ENCODE measurements at places on chromosomes 16 and 17. TPM values are rescaled to one million over a fixed set of nuclear protein-coding genes. Genes with fewer than 3 reads are reported as not detected.

- DNase-seq: no peak
These were observed 150.3 kb upstream of the C17orf78 start for GRCh38 chr17:37225465-37225864.

GRCh38 chr16:1899641-1900451 is 18.4 kb downstream of the HS3ST6 start:
- DNase-seq: no peak

DNA sequence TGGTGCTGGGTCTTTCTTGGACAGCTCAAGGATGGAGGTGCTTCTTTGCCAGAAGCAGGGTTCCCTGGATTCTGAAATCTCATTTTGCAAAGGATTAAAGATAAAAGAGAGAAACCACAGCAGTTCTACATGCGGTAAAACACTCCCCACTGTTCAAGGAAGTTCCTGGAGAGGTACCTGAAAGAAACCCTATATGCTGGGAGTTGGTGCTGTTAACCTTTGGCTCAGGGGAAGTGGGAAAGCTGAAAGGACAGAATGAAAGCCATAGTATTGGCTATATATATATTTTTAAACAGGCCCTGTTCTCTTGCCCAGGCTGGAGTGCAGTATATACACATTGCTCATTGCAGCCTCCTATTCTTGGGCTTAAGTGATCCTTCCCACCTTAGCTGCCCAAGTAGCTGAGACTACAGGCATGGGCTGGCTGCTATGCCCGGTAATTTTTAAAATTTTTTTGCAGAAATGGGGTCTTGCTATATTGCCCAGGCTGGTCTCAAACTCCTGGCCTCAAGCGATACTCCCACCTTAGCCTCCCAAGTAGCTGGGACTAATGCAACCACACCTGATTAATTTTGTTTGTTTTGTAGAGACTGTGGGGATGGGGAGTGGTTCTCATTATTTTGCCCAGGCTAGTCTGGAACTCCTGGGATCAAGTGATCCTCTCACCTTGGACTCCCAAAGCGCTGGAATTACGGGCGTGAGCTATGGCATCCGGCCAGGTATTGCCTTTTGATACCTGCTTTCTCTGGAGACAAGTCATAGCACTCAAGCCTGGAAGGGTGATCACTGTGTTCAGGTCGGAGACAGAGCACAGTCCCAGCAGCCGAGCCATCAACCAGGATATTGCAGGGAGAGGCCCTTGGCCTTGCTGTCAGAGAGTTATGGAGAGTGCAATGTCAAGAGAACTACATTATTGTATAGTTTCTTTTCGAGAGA is 55.2 kb downstream of the MSI2 start:
- no peak for DNase-seq

DNA sequence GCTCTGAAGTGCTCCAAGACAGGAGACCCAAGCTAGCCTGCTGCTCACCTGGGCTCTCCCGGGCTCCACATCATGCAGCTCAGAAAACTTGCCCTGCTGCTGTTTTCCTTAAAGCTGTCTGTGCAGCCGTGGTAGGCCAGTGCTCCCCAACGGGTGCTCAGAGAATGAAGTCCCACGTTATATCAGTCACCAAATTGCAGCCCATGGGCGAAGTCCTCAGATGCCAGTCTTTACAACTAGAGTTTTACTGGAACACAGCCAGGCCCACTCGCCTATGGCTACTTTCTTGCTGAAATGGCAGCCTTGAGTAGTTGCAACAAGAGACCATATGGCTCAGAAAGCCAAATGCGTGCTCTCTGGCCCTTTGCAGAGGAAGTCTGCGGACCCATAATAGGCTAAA is 6.3 kb downstream of the CREBBP start:
- no peak for DNase-seq

DNA sequence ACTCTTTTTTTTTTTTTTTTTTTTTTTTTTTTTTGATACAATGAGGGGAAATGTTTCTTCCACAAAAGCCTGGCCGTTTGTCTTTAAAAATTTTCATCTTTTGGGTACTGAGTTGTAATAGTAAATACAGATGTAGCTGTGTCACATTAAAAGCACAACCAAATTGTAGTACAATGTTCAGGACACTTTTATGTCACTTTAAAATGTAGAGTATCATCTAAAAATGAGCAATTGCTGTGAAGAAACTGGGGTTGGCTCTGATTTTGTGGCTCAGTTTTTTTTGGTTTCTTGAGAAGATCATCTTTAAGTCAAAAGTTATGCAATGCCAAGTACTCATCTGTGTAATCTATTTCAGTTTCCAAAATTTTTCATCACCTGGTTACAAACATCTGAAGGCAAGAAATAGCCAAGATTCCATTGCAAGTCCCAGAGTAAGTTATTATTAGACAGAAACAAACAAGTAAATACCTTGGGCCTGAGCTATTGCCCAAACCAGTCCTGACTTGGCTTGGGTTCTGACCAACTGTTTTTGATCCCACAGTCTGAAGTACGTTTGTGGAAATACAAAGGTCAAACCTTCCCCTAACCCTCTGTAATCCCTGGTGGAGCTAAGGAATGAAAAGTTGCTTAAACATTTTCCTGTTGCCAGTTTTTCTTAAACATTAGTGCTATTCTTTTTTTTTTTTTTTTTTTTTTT is 717.2 kb downstream of the WWOX start:
- DNase-seq: no peak

DNA sequence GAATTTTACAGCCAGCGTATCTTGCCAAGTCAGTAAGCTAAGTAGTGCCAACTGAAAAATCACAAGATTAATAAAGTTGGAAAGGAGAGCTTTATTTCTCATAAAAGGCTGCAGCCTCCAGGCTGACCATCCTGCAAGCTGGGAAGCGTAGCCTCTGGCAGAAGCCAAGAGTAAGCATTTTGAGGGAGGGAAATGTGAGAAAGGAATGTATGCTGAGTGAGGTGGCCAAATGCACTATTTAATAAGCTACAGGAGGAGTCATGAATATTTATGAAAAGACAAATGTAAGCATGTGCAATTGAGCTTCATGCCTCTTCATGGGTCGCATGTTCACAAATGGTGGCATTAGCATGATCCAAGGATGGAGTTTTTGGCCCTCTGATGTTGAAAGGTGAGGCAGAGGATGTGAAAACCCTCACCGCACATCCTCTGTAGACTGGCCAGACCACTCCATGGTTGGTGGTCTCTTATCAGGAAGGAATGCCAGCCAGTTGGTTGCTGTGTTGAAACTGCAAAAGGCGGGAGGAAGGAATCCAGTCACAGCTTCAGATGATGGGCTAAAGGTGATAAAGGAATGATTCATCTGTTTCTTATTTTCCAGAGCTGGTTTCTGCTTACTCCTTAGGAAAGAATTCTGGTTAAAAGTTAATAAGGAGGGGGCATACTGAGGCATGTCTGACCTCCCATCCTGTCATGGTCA is 9.2 kb downstream of the KRT33B start:
- no peak for DNase-seq

DNA sequence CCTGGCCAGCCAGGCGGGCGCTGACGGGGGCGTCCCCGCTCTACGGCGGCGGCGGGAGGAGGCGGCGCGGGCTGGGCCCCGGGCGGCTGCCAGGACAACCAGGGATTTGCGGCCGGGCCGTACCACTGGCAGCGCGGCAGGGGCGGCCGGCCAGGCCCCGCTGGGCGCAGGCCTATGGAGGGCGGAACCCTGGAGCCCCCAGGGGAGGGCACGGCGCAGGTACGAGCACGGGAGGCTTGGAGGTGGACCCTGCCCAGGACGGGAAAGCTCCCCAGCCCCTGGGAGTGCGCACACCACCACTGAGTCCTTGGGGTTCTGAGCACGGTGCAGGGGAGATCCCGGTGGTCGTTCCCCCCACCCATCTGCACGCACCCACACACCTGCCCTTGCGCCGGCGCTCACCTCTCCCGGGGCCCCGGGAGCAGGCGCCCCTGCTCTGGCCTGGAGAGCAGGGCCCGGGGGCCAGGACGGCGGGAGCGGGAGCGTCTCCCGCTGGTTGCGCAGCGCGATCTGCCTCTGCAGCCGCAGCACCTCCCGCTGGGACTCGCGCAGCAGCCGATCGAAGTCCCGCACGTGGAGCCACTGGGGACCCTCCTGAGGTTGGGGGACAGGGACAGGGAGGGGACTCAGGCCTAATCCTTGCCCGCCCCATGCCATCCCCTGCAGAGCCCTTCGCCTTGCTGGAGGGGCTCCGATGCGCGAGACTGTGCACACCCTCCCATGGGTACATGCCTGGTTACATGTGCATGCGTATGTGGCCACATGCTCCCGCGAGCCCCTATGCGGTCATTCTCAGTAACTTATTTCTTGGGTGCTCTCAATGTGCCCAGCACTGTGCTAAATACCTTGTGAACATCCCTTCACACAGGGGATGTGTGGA is 3.9 kb downstream of the TSPOAP1 start:
- no peak for DNase-seq

DNA sequence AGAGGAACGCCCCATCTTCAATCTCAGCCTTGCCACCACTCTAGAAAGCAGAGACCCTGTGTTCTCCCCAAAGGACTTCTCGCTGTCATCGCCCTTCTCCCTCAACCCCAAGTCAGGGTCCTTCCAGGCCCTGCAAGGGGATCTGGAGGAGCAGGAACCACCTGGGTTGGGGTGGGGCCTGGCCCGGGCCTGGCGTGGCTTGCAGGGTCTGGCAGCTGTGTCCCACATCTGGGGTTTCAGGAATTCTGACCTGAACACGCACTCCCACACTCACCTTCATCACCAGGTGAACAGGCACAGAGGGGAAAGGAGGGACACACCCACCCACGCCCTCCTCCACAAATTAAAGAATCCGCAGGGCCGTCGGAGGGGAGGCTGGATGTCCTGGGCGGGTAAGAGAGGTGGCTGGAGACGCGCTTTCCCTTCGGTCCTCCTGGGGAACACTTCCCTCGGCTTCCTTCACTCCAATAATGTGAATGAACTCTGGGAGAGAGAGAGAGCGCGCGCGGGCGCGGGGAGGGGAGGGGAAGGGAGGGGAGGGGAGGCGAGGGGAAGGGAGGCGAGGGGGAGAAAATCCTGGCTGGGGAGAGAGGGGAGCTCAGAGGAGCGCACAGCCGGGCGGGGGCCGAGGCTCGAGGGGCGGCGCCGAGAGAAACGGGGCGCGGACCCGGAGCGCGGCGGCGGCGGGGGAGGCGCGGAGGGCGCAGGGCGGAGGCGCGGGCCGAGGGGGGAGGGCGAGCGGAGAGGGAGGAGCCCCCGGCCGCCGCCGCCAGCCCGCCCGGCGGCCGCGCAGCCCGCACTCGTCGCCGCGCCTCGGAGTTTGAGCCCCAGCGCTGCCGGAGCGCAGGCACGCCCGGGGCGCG is at the start of gene CACNG4:
Gene CACNG4, plus strand, starts transcription at position 799 of the 863 bp plus-strand sequence. CDS start 205 bp downstream, outside the sequence.
- DNase-seq: no peak

DNA sequence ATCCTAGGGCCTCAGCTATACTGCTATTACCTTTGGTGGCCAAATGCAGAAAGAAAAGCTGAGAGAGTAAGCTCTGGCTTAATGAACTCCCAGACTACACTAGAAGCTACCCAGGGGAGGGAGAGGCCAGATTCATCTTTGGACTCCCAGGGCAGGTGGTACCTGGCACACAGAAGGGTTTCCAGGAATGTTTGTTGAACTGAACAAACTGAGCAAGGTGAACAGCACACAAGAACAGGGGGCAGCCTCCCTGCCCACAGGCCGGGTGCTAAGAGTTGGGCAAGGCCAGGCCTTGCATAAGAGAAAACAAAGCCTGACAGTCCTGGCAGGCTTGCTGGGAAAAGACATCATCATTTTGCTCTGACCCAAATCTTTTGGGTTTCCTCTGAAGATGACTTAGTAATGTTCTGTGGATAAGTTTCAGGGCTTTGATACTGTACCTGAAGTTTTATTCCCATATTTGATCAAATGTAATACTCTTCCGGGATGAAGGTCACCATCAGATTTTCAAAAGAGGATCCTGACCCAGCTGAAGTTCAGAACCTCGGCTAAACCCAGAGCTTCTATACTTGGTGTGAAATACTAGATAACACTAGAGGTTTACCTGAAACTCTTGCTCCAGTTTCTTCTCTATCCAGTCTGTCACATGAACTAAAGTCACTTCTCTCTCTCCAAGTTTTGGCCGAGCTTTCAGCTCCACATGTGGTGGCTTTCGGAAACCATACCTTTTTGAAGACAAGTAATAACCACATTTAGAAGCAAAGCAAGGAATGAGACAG is 20.5 kb upstream of the ERN1 start:
- DNase-seq: no peak

DNA sequence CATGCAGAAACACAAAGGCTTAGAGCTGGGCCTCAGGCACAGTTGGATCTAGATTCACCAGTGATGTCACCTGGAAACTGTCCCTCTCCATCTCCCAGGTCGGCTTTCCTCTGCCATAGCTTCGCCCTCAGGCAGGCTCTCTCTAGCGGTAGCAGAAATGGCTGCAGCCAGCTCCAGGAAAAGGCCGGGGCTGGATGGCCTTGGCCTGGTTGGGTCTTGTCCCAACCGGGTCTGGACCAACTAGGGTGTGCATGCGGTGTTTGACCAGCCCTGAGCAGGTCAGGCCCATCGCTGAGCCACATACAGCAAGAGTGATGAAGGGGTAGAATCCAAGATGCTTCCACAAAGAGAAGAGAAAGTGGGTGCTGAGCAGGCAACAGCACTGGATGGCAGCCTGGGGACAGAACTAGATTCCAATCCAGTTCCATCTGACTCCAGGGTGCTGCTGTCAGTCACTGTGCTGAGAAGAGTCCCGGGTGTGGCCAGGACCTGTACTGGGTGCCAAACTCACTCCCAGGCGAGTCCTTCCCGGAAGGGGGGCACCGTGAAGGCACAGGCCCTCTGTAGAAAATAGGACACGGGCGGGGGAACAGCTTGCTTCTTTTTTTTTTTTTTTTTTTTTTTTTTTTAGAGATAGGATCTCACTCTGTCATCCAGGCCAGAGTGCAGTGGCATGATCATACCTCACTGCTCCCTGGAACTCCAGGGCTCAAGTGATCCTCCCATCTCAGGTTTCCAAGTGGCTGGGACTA is 51.8 kb downstream of the SOCS3 start:
- DNase-seq: no peak

- no peak for DNase-seq
These were observed 57.2 kb downstream of the NUP93 start for GRCh38 chr16:56787167-56787566.

DNA sequence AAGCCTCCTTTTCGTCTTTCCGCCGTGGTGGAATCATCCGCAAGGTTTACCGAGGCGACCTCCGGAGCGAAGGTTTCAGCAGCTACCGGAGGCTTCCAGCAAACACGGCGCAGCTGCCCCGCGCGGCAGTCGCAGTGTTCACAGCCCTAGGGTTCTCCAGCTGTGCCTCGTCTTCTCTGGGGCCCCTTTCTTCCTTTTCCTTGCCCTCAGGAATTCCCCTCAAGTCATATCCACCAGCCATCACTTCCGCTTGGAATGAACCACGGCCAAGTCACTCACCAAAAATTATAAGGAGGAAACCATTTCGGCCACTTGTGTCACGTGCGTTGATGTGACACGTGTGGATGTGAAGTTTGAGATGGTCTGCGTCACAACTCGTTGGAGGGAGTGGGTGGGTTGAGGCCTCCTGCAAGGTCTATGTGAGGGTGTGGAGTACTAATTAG is 636 bp upstream of the ERN1 start:
- DNase-seq: peak; percentile 66

GRCh38 chr16:69049146-69049545 is 56.3 kb upstream of the HAS3 start:
- no peak for DNase-seq

GRCh38 chr17:45224671-45225050 is 3.0 kb downstream of the FMNL1 start:
- no peak for DNase-seq

GRCh38 chr16:64174327-64174726 is 947.5 kb downstream of the CDH11 start:
- DNase-seq: no peak

- no peak for DNase-seq
These were observed 20.2 kb downstream of the ENPP7 start for GRCh38 chr17:79750650-79751545.

CDH13 gene
- total RNA-seq: 5.9 TPM

NUDT16L1 gene
- total RNA-seq: 33.1 TPM

NXPH3 gene
- total RNA-seq: 9.2 TPM

HASPIN gene
- total RNA-seq: 0.31 TPM

TBX2 gene
- 266 TPM for total RNA-seq

KCTD11 gene
- total RNA-seq: 11.5 TPM

RHBDL1 gene
- 2.3 TPM for total RNA-seq

HSPB9 gene
- not detected for total RNA-seq

All from ureter (tissue), 1 donor.